ENCODE measurements at places on chromosomes 12 and 14.
A peak's percentile ranks its signal among the peaks of the same experiment; 100 is the strongest.

- no peak overlapping the region for H3K27ac ChIP-seq
- H3K4me3 ChIP-seq: no peak overlapping the region
- no peak for DNase-seq
- no peaks in the 10 kb centered on the region for H3K36me3 ChIP-seq
- H3K27me3 ChIP-seq: no peaks in the 10 kb centered on the region
These were observed 99.2 kb downstream of the VEZT start for GRCh38 chr12:95316798-95317197.

GRCh38 chr12:128267651-128268378, 845 bp downstream of the TMEM132C start:
- peaks cover 17% of the 10 kb centered on the region for H3K27me3 ChIP-seq
- H3K27ac ChIP-seq: no peak overlapping the region
- peak; percentile 29 for DNase-seq
- no peaks in the 10 kb centered on the region for H3K36me3 ChIP-seq
- no peak overlapping the region for H3K4me3 ChIP-seq
- H3K4me1 ChIP-seq: no peaks in the 10 kb centered on the region

DNA sequence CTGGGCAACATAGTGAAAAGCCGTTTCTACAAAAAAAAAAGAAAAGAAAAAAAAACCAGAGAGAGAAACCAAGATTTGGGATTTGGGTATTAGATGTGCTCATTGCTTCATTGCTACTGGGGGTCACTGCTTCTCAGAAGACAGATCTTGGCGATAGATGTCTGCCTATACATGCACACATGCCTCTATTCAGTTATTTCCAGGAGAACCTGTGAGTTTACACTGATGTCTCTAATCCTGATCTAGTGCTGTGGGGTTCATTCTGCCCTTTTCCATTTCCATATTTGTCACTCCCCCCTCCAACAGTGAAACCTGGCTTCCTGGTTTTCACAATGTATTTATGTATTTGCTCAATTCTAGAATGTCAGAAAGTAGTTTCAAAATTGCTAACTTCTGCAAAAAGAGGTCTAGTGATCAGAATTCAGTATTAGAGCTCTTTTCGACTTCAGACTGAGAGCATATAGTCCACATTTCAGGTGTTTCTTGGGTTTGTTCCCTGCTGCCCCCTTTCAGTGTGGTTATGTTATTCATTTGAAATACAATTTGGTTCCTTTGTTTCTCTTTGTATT, 111.0 kb downstream of the SLC25A47 start:
- DNase-seq: no peak
- no peaks in the 10 kb centered on the region for H3K27me3 ChIP-seq
- no peaks in the 10 kb centered on the region for H3K4me1 ChIP-seq
- no peak overlapping the region for H3K27ac ChIP-seq
- H3K36me3 ChIP-seq: no peaks in the 10 kb centered on the region

GRCh38 chr12:109504068-109504467, 26.6 kb downstream of the UBE3B start:
- H3K27me3 ChIP-seq: no peaks in the 10 kb centered on the region
- no peaks in the 10 kb centered on the region for H3K4me1 ChIP-seq
- H3K4me3 ChIP-seq: no peak overlapping the region
- no peak overlapping the region for H3K27ac ChIP-seq
- DNase-seq: no peak
